GM18507 (cell line): ENCODE measurements at places on chromosomes 7 and 10.

DNA sequence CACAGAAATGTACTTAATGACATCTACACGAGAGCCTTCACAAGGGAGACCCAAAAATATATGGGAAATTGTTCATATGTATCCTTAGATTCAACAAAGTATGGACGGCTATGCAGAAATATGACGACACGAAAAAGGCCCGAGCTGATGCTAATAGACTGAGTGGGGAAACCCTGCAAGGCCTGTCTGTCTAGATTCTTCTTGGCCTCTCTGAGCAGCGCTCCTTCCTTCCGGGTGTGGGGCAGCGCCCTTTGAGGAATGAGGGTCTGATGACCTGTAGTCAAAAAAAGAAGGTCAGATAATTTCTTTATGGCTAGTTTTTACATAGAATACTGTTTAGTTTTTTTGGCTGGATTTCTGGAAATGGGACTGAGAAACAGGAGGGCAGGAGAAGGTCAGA is 192.8 kb upstream of the AKR1E2 start:
- no peak for DNase-seq

GRCh38 chr10:71868192-71868697 is 17.2 kb upstream of the PSAP start:
- DNase-seq, result no peak

- DNase-seq, result no peak
Measured at GRCh38 chr10:120456626-120457430, at the start of gene PLPP4. TSS of gene PLPP4 (plus strand) at chr10:120457227. CDS start at chr10:120457306, 79 bp downstream.

DNA sequence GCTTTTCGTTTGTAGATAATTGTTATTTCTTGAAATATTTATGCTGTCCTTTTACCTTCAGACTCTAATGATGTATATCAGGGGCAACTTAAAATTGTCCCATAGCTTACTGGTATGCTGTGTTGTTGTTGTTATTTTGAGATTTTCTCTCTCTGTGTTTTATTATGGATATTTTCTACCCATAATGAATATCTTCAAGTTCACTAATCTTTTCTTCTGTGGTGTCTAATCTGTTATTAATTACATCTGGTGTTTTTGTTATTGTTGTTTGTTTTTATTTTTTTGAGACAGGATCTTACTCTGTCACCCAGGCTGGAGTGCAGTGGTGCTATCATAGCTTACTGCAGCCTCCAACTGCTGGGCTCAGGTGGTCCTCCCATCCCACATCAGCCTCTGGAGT is 102.1 kb downstream of the ANKRD61 start:
- no peak for DNase-seq

DNA sequence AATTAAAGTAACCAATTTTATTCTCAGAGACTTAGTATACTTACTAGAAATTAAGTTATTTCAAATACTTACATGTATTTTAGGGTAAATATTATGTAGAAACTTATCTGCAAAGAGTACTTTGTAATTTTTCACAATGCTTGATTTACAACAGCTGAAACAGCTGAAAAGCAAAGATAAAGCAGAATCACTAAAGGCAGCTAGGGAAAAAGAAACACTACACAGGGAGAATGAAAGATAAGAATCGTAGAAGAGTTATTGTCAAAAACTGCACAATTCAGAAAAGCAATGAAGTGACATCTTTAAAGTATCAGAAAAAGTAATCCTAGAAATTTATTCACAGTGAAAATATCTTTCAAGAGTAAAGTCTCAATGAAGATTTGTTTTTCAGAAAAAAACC is 69.7 kb upstream of the ZNF804B start:
- DNase-seq, result no peak

DNA sequence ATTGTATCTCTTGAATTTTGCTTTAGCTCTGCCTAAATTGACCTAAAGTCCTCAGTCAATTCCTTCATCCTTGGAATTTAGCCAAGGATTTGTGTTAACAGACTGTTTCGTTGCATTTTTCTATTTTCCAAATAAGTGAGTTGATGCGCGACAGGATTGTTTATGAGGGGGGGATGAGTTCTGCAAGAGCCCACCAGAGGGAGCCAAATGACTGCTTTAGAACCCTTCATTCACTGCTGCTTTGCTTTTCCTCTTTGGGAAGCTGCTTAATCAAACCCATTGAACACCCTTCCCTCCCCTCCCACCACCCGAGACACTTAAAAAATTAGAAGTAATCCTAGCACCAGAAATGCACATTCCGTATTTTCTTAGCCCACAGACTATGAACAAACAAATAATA is 33.7 kb upstream of the PTF1A start:
- DNase-seq, result peak; percentile 43

GRCh38 chr10:7258948-7259523 is 151.8 kb downstream of the SFMBT2 start:
- DNase-seq, result peak; percentile 36

DNA sequence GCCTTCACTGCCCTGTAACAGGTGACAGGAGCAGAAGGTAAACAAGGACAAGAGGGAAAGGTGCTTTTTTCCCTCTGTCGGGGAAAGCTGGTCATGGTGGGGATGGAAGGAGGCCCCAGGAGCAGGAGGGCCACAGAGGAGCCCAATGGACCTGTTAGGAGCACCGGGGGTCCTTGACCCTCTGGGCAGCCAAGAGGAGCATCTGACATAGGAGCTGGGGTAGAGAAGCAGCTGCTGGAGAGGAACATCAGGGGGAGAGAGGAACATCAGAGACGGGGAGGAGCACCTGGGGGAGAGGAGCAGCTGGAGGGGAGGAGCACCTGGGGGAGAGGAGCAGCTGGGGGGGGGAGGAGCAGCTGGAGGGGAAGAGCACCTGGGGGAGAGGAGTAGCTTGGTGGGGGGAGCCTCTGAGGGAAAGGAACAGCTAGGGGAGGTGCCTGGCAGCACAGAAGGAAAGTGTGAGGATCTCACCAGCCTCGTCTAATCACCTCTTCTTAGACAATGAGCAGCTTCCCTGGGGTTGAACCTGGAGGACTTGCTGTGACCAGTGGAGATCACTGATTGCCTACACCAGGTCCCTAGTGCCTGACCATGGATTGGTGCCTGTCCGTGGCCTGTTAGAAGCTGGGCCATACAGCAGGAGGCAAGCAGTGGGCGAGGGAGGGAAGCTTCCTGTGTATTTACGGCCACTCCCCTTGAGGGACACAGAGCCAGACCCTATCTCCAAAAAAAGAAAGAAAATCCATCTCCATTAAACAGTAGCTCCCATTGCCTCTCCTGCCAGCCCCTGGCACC is 37.6 kb downstream of the JAKMIP3 start:
- no peak for DNase-seq

DNA sequence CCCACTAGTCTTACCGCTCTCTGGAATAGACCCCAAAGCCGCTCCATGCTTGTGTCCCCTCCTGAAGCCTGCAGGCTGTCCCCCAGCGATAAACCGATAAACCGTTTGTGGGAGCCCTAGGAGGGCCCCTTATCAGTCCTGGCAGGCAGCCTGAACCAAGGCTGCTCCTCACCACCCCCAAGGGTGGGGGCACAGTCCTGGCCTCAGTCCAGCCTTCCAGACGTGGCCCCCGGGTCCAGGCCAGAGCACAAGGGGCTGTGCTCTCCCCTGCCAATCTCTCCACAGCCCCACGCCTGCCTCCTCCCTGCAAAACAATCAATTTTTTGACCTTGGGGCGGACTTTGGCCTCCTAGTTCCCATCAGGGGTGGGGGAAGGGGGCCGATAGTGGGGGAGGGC is at the start of gene TFR2:
Gene TFR2 (minus strand): TSS at position 90 of the 397 bp plus-strand sequence. CDS start 43 bp downstream, at position 47.
- DNase-seq, result no peak

GRCh38 chr7:99267481-99267840 is 5.2 kb upstream of the MYH16 start:
- DNase-seq, result no peak

DNA sequence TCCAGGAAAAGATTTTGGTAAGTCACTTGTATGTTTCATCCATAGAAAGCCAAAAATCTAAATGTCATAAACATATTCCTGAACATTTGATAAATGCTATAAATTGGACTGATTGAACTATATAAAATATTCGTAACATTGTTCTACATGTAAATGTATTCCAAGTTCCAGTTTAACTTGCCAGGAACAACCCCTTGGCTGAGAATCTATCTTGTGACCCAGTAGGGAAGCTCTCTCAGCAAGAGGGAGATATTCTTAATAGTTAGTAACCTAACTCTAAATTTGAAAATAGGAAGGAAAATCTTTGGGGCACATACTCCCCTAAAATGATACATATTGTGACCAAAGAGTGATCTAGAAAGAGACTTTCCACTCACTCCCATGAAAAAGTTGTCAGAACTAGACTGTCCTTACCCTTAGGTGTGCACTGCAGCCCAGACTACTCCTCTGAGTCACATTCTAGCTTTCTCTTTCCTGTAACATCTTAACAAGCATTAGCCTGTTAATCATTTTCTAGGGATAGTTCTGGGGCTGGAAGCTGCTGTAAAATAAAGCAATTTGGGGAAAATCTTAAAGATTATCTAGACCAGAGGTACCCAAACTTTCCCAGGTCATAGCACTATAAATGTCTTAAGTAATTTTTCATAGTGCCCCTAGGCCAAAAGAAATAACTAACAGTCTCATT is 73.7 kb upstream of the SKAP2 start:
- DNase-seq, result peak; percentile 1
